ENCODE measurements at places on chromosomes 12 and 14. TPM values are rescaled to one million over a fixed set of nuclear protein-coding genes. Genes with fewer than 3 reads are reported as not detected.

GRCh38 chr12:107057071-107057834 lies 36.1 kb downstream of the CRY1 start:
- no peak for DNase-seq

GRCh38 chr12:58889557-58889956 lies 30.7 kb downstream of the LRIG3 start:
- DNase-seq, result no peak

DNA sequence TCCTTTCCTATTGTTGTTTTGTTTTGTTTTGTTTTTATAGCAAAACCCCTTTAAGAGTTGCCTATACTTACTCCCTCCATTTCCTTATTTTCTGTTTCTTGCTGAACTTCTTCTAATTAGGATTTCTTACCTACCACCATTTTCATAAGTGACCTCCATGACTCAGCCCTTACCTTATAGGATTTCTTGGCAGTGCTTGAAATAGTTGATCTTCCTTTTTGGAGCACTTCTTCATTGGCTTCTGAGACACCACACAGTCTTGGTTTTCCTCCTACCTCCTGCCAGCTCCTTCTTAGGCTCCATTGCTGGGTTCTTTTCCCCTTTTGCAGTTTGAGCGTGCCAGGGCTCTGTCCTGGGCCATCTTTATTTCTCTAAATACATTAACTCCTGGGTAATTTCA lies 23.4 kb upstream of the EID3 start:
- no peak for DNase-seq

DNA sequence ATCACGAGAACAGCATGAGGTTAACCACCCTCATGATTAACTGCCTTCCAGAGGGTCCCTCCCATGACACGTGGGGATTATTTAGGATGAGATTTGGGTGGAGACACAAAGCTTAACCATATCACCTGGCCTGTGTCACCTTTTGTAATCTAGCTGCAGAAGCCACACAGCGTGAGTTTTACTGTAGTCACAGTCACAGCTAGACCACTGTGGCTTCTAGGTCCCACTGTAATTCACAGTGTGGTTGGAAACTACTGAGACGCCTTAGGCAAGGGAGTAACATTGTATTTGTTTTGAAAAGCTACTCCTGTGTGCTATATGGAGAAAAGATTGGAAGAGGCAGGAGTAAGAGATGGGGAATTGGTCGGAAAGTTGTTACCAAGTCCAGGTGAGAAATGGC lies 46.3 kb upstream of the ASPG start:
- DNase-seq, result no peak

The TSPAN19 gene
- polyA plus RNA-seq, result 0.38 TPM

The CAPZA3 gene
- not detected for polyA plus RNA-seq
